NCI-H1105 treated with DMSO at 0.1 percent for 48 hours (cell line): ENCODE measurements at places on chromosomes 4 and X.

DNA sequence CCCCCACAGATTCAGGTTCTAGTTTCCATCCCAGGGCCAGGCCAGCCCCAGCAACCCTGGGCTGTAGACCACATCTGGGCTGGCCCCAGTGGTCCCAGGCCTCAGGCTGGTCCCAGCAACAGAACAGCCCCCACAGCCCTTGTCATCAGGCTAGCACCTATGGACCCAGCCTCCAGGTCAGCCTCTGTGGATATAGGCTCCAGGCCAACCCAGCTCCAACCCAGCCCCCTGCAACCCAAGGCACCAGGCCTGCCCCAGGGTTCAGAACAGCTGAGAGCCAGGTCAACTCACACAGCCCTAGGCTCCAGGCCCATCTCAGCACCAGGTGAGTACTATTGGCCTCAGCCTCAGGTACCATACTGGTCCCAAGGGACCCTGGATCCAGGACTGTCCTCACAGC, 155.3 kb downstream of the PWWP3B start:
- no peak for DNase-seq

DNA sequence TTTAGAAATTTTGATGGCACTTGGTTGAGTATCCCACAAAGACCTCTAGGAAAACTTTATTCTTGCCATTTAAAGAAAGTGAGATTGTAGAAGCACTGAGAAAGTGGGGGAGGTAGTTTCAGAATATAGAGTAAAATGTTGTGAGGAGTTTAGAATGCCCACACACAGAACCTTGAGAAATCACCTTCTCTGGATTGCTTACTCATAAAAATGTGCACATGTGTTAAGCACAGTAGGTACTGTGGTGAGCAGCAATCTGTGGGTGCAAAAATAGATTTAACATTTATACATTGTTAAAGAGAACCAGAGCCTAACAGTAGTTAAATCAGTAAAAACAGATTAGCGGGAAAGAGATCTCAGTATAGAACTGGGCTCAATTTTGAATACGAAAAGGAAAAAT, 201.2 kb upstream of the NWD2 start:
- DNase-seq = no peak

DNA sequence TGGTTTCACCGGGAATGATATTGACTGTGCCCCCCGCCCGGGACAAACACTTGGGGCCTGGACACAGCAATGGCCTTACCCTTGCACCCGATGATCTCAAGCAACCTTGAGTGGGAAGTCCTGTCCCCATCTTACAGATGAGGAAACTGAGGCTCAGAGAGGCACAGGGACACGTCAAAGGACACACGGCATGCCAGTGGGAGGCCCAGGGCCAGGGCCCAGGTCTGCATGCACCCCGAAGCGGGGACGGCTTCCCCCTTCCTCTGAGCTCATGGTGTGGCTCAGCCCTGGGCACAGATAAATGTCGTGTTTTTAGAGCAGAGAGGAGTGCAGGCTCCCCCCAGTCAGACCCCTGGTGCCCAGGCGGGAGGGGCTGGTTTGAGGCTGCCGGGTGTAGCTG, 33.9 kb upstream of the HTRA3 start:
- DNase-seq = no peak

GRCh38 chr4:110071466-110071865, 126.9 kb downstream of the ELOVL6 start:
- DNase-seq = no peak

DNA sequence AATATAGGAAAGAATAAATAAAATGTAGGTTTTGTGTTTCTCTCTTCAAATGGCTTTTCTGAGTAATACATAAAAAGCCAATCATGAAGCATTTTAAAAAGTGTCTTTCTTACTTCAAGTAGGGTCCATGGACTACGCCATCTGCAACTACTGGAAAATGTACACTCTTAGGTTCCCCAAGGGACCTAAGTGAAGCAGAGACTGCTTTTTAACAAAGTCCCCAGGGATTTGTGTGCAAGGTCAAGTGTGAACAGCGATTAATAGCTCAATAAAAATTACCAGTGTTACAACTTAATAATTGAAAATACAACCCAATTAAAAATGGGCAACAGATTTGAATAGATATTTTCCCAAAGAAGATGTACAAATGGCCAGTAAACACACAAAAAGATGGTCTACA, 84.9 kb downstream of the ARHGAP6 start:
- DNase-seq = no peak

DNA sequence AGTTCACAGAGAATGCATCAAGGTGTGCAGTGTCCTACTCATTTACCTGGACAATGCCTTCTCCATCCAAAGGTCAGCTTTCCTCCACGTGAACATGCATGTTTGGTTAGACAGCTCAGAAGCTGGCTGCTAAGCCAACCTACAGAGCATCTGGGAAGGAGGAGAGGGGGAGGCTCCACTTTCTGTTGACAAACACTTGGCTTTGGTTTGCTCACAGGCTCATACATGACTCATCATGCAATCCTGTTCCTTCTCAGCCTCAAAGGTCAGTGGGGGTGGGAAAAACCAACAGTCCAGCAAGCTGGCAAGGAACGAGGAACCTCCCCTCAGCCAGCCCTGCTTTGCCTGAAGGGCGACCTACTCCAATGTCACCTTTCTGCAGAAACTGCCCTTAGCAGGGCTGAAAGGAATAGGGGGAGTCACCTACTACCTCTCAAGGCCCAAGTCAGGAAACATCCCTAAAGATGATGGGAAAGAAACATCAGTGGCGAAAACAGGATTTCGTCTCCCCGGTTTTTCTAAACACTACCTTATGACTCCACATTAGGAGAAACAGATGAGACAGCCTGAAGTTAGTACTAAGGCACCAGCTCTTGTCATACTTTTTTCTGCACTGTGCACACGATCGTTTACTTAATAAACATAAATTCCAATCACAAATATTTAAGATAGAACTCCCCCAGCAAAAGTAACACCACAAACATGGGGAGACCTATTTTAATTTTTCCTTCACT, 37.9 kb downstream of the RELL1 start:
- no peak for DNase-seq
